ENCODE measurements at places on chromosomes 13 and 19.

- no peak overlapping the region for H3K27ac ChIP-seq
- no peaks in the 10 kb centered on the region for H3K27me3 ChIP-seq
- no peak overlapping the region for H3K4me3 ChIP-seq
- no peaks in the 10 kb centered on the region for H3K36me3 ChIP-seq
- no peaks in the 10 kb centered on the region for H3K4me1 ChIP-seq
Observed at GRCh38 chr13:97005625-97006262, 11.5 kb upstream of the OXGR1 start.

GRCh38 chr19:18869781-18870530 is 26.0 kb downstream of the CERS1 start:
- no peaks in the 10 kb centered on the region for H3K27me3 ChIP-seq
- H3K4me3 ChIP-seq: no peak overlapping the region
- DNase-seq: no peak
- no peaks in the 10 kb centered on the region for H3K4me1 ChIP-seq
- H3K36me3 ChIP-seq: peaks cover 32% of the 10 kb centered on the region

- H3K4me1 ChIP-seq: peaks cover 6% of the 10 kb centered on the region
- no peak for DNase-seq
- H3K27ac ChIP-seq: peak overlapping the region; percentile 64
- H3K4me3 ChIP-seq: no peak overlapping the region
- H3K27me3 ChIP-seq: no peaks in the 10 kb centered on the region
- no peaks in the 10 kb centered on the region for H3K36me3 ChIP-seq
Observed at GRCh38 chr19:42114412-42114811, 17.8 kb downstream of the POU2F2 start.

DNA sequence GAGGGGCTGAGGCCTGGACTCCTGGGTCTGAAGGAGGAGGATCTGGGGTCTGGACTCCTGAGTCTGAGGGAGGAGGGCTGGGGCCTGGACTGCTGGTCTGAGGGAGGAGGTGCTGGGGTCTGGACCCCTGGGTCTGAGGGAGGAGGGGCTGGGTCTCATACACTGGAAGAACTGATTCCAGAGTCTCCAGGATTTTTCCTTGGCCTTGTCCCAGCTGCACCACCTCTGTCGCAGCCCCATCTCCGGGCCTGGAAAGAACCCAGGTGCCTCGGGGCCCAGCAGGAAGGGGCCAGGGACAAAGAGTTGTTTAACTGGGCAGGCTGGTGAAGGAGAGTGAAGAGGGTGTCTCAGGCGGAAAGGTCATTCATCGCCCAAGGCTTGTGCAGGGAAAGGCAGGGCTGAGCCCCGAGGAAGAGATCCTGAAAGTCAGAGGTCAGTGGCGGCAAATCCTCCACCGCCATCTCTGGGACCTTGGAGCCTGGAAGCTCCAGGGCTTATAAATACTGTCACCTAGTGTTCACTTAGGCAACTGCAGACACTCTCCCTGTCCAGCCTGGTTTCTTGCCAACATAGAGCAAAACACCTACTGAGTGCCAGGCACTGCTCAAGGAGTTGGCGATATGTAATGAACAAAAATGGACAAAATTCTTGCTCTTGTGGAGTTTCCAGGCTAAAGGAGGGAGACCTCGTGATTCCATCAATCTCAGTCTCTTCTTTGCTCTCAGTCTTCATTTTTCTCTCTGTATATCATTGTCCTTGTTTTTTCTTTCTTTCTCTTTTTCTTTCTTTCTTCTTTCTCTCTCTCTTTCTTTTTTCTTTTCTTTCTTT is 4.4 kb upstream of the KCNN4 start:
- H3K27ac ChIP-seq: no peak overlapping the region
- peak; percentile 76 for DNase-seq
- no peaks in the 10 kb centered on the region for H3K27me3 ChIP-seq
- peaks cover 7% of the 10 kb centered on the region for H3K4me1 ChIP-seq

DNA sequence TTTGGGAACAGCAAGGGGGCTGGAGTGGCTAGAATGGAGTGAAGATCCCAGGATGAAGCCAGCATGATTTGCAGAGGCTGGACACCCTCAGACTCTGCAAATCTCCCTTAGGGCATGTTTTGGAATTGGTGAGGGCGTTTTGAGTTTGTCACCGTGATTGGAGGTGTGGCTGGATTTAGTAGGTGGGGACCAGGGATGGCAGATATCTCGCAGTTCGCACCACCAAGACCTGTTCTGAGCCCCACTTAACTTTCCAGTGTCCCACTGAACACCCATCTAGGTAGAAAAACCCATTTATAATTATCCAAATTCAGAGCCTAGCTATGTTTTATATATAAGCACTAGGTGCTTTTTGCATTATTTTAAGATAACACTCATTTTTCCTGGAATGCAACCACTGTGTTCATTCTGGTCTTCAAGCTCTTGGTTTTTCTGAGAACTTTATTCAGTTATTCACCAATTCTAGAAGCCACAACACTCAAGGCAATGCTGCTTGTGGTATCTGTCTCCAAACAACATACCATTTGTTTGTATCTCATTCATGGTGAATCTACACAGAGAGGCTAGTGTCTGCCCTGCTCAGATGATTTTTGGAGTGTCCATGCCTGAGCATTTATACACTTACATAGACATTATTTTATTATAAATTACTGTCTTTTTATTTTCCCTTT is 3.0 kb upstream of the NANOS2 start:
- no peaks in the 10 kb centered on the region for H3K27me3 ChIP-seq
- DNase-seq: no peak
- no peaks in the 10 kb centered on the region for H3K36me3 ChIP-seq
- no peaks in the 10 kb centered on the region for H3K4me1 ChIP-seq
- no peak overlapping the region for H3K27ac ChIP-seq

DNA sequence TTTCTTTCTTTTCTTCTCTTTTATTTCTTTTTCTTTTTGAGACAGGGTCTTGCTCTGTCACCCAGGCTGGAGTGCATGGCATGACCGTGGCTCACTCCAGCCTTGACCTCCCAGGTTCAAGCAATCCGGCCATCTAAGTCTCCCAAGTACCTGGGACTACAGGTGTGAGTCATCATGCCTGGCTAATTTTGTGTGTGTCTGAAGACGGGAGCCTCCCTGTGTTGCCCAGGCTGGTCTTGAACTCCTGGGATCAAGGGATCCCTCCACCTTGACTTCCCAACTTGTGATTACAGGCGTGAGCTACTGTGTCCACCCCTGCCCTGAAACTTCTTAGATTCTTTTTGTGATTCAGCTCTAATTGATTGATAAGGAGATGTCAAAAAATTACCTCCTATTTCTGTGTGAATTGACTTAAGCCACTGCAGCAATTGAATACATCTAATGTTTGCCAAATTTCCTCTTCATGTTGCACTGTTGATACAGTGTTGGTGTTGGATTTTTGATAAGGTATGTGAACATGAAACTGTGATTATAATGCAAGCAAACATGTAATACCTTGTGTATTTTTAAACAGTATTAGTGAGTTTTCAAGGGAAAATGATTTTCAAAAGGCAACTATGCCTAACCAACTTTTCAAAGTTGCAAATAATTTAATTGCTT is 22.6 kb downstream of the KLF5 start:
- H3K36me3 ChIP-seq: no peaks in the 10 kb centered on the region
- H3K4me3 ChIP-seq: no peak overlapping the region
- no peak for DNase-seq
- H3K27ac ChIP-seq: no peak overlapping the region
- no peaks in the 10 kb centered on the region for H3K4me1 ChIP-seq
- no peaks in the 10 kb centered on the region for H3K27me3 ChIP-seq

- H3K27ac ChIP-seq: no peak overlapping the region
- H3K36me3 ChIP-seq: peaks cover 5% of the 10 kb centered on the region
- no peak for DNase-seq
Observed at GRCh38 chr13:42284068-42284467, 12.1 kb downstream of the AKAP11 start.

- peaks cover 7% of the 10 kb centered on the region for H3K36me3 ChIP-seq
- H3K4me1 ChIP-seq: peaks cover 29% of the 10 kb centered on the region
- DNase-seq: no peak
- no peaks in the 10 kb centered on the region for H3K27me3 ChIP-seq
Observed at GRCh38 chr19:13012690-13013608, 17.7 kb downstream of the NFIX start.

DNA sequence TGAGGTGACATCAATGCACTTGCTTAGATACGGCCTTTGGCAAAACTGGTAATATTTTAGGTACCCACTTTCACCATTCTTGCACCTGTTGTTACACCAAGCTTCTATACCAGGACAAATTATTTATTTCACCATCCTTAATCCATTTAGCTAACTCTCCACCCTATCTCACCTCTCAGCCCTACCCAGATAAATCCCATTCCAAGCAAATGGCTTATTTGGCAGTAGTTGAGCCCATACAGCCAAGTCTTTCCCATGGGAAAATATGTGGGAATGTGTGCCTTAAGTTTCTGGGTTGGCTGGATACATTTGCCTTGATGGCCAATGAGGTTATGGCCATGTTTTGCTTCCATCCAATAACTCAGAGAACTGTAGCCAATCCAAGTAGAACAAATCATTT is 551.9 kb downstream of the GPC6 start:
- H3K27me3 ChIP-seq: no peaks in the 10 kb centered on the region
- no peak overlapping the region for H3K27ac ChIP-seq
- DNase-seq: no peak
- no peak overlapping the region for H3K4me3 ChIP-seq
- no peaks in the 10 kb centered on the region for H3K4me1 ChIP-seq
- H3K36me3 ChIP-seq: no peaks in the 10 kb centered on the region

GRCh38 chr19:56949626-56950025 is 109.1 kb upstream of the PEG3 start:
- H3K27me3 ChIP-seq: no peaks in the 10 kb centered on the region
- no peak overlapping the region for H3K27ac ChIP-seq
- no peaks in the 10 kb centered on the region for H3K4me1 ChIP-seq
- no peak for DNase-seq
- no peaks in the 10 kb centered on the region for H3K36me3 ChIP-seq

GRCh38 chr13:42981317-42981716 is 10.7 kb downstream of the EPSTI1 start:
- no peaks in the 10 kb centered on the region for H3K36me3 ChIP-seq
- no peak for DNase-seq
- H3K4me1 ChIP-seq: no peaks in the 10 kb centered on the region
- H3K27me3 ChIP-seq: no peaks in the 10 kb centered on the region

DNA sequence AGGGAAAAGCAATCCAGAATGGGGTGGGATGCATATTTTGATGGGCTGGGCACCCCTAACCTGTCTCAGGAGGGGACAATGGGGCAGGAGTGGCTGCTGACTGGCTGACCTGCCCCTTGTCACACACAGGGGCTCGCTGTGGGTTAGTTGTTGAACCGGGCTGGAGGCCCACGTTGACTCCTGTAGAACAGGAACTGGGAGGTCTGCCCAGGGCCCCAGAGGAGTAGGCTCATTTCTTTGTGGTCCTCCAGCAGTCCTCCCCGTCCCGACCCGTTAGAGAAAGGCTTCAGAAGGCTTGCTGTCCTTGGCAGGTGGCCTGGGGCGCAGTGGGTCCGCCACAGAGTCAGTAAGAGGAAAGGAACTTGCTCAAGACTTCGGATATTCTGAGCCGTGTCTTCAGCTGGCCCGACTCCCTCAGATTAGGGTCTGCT is 70.1 kb downstream of the COL4A1 start:
- no peaks in the 10 kb centered on the region for H3K27me3 ChIP-seq
- H3K4me3 ChIP-seq: no peak overlapping the region
- DNase-seq: no peak
- peak overlapping the region; percentile 91 for H3K27ac ChIP-seq
- peaks cover 7% of the 10 kb centered on the region for H3K36me3 ChIP-seq

- H3K36me3 ChIP-seq: no peaks in the 10 kb centered on the region
- H3K4me3 ChIP-seq: peak overlapping the region; percentile 72
- peaks cover 22% of the 10 kb centered on the region for H3K4me1 ChIP-seq
- peak overlapping the region; percentile 84 for H3K27ac ChIP-seq
Observed at GRCh38 chr13:25286308-25286968, 850 bp downstream of the MTMR6 start.

GRCh38 chr13:50916701-50917184 is 7.2 kb downstream of the RNASEH2B start:
- H3K27ac ChIP-seq: no peak overlapping the region
- H3K4me1 ChIP-seq: peaks cover 5% of the 10 kb centered on the region
- no peaks in the 10 kb centered on the region for H3K36me3 ChIP-seq
- no peak for DNase-seq
- no peak overlapping the region for H3K4me3 ChIP-seq

GRCh38 chr13:64753233-64754000 is 2476.7 kb downstream of the PCDH9 start:
- no peak for DNase-seq
- no peaks in the 10 kb centered on the region for H3K36me3 ChIP-seq
- no peaks in the 10 kb centered on the region for H3K27me3 ChIP-seq
- H3K4me1 ChIP-seq: no peaks in the 10 kb centered on the region
